ENCODE measurements at places on chromosomes 4 and X.
A peak's percentile ranks its signal among the peaks of the same experiment; 100 is the strongest.

GRCh38 chr4:88857588-88857987, 160.0 kb upstream of the NAP1L5 start:
- no peak for DNase-seq

GRCh38 chrX:5650904-5651303, 577.8 kb downstream of the NLGN4X start:
- no peak for DNase-seq

GRCh38 chr4:118765399-118765798, 70.5 kb downstream of the SEC24D start:
- peak; percentile 97 for DNase-seq

DNA sequence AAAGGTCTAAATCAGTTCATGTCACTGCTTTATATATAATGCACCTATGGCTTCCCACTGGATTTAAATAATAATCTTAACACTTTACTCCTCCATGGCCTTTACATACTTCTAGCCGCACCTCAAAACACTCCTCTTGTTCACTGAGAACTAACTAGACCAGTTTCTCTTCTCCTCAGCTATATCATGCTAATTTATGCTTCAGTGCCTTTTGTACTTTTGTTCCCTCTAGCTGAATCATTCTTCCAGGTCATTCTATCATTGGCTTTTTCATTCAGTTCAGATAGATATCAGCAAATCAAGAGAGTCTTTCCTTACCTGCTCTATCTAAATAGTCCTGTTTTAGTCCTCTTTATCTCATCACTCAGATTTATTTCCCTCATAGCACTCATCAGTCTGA, 64.2 kb downstream of the TET2 start:
- DNase-seq = no peak

DNA sequence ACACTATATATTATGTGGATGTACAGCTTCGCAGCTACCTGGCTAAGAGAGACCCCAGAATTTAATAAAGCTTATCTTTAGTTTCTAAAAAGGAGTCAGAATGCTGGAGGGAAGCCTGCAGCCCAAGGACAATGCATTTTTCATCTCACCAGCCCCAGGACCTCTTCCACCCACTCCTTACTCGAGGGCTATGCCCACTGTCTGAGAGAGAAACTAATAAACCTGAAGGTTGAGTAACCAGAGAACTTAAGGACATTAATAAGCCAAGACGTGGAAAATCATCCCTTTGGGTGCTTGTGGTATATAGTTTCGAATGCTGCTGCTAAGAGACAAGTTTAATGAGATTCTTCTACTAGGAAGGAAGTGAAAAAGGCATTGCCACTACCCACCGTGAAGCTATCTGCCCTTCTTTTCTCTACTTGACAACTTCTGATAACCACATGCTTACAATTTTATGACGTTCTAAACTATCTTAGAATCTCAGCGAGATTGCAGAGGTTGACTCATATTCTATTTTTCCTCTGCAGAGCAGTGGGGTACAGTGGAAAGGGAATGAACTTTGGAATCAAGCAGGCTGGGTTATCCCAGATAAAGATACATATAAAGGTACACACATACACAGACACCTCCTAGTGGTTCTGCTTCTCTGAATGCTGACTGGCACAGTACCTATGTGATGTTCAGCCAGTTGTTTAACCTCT, 3.3 kb downstream of the RELL1 start:
- no peak for DNase-seq

GRCh38 chr4:24497221-24497620, 87.1 kb downstream of the DHX15 start:
- peak; percentile 22 for DNase-seq

DNA sequence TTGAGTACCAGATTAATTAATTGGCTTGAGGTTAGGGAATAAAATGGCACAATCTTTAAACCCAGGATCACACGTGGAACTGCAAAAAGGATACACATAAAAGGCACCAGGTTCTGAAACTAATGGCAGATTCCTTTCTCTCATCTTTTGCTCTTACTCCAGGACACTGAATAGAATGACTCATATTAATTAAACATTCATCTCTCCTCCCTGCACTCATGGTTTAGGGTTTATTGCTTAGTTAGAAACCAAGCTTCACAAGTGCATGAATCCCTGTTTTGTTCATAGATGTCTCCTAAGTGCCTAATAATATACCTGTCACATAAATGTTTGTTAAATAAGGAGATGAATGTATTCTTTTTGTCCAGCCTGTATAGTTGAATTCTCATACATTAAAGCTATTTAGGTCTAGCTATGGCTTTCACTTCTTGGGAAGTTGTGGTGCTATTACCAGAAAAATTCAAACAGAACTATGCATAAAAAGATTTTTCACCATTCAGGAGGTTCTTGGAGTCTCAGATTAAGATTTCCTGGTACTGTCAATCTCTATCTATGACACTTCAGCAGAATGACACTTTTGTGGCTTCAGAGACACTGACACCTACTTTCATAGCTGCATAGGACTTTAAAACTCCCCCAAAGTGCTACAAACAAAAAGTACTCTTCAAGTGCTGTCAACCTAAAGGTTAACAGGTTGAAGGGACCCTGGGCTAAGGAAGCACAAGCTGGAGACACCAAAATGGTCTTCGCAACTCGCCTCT, 7.4 kb downstream of the CORIN start:
- DNase-seq = no peak

DNA sequence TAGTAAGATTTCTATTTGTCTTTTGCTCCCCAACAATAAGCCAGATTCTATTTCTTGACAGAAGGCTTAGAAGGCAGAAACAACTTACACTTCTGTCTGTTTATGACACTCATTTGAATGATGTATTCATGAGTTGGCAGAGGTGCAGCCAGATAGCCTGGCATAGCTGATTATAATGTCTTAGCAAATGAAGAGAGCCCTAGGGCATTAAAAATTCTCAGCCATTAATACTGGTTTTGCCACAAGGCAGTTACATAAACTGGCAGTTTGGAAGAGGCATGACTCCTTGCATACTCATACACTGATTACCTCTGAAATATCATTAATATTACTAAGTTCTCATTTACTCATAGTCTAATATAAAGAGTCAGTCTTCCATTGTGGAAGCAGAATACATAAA, 728.5 kb upstream of the NDST4 start:
- DNase-seq = no peak

DNA sequence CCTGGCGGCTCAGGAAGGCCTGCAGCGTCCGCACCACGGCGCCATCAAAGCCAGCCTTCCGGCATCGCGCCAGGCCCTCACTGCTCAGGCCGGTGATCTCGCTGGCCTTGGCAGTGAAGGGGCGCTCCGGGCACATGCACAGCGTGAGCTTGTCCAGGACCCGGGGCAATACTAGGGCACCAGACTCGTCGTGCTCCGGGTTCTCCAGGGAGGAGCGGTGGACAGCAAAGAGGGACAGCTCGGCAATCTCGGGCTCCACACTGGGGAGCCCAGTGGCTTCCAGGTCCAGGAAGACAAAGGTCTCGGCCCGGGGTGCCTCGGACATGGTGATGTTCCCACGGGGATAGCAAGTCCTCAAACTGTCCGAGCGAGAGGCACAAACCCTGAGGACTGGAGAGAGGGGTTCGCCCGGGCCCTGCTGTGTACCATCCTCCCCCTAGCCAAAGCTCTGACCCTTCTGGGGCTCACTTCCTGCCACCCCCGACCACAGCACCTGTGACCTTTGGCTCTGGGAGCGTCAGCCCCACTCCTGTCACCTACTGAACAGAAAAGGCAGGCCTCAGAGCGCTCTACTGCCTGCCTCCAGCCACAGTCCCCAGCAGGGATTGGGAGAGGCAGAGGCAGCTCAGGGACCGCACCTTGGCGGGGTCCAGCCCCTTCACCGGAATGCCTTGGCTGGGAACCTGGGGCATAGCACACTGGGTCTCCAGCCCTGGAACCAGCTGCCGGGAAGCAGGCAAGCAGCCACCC, 575 bp downstream of the TREX2 start:
- no peak for DNase-seq

DNA sequence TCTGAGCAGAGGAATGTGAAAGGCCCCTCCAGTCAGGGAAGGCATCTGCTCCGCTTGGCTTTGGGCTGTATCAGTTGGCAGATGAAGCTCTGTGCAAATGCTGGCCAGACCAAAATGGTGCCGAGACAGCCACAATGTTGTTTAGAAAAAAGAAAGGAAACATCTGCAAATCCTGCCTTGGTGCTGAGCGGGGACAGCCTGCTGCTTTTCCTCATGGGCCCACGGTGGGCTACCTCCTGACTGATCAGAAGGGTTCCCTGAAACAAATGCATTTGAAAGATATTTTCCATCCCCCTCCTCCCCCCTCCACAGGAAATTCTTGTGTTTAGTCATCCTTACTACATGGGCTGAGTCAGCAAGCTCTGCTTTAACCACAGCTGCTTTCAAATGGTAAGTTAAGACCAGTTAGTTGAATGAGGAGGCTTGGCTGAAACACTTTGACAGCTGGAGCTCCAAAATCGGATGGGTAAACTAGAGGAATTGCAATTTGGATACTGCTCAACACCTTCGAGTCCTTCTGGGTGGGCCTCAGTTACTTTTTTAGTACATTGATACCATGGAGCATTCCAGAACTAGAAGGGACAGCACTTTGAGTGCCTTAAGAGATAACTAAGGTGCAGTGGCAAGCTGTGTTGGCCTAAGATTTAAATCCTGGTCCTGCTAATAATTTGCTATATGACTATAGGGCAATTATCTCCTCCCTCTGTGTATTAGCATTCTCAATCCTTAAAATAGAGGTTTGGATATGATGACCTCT, 36.0 kb downstream of the PLAC1 start:
- DNase-seq = peak; percentile 83

- no peak for DNase-seq
Observed at GRCh38 chrX:71111141-71111843, at the start of gene IL2RG. IL2RG (minus strand) TSS chrX:71111577; CDS start chrX:71111539, 38 bp downstream.

GRCh38 chr4:963276-964225, 9.8 kb downstream of the DGKQ start:
- DNase-seq = no peak

- no peak for DNase-seq
Observed at GRCh38 chrX:78327370-78328086, at the start of gene CYSLTR1. CYSLTR1 (minus strand) TSS chrX:78327611; CDS start chrX:78273746, 53,865 bp downstream.

DNA sequence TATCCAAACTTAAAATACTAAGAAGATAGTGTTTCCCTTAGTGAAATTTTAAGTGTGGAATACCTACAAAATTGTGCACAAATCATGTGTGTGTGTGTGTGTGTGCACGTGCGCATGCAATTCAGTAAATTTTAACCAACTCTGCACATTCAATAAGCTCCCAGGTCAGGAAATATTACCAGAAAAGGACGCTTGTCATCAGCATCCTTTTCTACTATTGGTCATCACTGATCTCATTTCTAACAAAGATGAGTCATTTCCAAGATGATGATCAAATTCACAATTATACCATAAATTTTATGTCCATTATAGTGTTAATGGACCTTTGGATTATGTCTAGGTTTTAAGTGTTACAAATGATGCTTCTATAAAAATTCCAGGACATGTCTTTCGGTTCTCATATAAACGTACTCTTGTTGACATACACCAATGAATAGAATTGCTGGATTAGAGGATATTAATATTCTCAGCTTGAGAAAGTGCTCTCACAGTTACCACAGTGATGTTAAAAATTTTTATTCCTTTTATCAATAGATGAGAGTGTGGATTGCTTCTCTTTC, 560.9 kb upstream of the AGA start:
- DNase-seq = no peak

GRCh38 chr4:17665852-17666251, 51.4 kb downstream of the MED28 start:
- no peak for DNase-seq

- DNase-seq = no peak
Observed at GRCh38 chrX:65196758-65197360, 220.6 kb upstream of the ZC4H2 start.

DNA sequence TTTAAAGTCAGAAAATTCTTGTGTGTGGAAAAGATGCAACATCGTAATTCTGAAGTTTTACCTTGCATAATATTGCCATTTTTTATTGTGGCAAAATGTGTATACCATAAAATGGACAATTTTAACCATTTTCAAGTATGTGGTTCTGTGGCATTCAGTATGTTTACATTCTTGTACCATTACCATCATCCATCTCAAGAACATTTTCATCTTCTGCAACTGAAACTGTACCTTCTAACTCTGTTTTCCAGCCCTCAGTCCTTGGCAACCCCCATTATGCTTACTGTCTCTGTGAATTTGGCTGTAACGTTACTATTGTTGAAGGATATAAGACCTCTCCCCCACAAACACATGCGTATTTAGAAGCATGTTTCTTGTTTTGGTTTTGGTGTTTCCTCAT, 123.2 kb downstream of the BMPR1B start:
- no peak for DNase-seq

DNA sequence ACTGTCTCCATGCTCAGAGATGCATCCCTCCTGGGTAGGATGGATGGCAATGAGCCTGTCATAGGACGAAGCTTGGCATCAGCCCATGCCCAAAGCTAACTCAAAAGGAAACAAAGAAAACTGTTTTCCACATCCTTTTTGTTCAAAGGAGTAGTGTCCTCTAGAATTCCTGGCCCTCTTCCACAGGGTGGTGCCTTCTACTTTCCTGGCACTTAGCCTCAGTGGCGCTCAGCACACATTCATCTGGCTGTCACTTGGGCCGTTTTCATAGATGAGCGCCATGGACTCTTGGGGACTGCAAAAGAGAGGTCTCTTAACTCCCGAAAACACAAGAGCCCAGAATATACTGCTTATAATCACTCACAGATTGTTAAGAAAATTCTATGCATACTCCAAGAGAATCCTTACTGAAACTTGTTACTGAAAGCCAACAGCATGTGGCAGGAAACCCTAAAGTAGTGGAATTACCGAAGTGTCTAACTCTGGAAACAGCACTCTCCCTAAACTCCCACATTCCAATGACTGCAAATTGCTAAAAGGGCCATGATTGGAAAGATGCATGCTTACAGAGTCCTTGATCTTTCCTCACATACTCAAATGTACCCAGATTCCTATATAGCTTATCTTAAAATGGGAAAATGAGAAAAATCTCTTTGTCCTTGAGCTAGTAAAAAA, 110.0 kb downstream of the HS6ST2 start:
- DNase-seq = no peak

DNA sequence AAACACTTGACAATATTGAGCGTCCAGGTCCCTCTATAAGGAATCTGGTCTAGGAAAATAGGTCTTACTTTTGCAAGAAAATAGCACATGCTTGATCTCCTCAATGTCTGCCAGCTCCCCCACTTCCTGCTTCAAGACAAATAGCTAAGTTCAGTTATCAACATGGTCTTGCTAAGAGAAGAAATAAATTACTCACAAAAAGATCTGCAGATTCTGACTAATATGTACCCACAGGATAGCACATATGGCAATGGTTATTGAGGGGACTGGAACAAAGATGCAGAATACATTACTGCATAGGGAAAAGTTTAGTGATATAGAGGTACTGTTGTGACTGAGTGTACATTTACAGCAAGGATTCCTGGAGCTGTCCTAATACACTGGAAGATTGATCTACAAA, 457.5 kb upstream of the GRID2 start:
- DNase-seq = no peak

DNA sequence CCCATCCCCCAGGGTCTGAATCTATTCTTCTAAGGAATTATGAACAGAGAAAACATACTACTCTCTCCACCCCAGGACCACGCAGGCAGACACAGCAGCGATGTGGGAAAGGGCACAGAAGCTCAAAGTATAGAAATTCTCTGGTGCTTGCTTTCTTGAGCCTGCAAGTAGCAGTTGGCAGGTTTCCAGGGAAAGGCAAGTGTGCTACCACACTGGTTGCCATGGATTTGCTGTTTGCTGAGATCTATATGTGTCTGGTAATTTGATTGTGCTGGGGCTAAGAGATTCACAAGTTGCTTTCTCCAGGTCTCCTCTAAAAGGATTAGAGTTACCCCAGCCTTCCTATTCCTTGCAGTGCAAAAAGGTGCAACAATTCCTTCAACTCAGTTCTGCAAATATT, 83.1 kb downstream of the GUCY2F start:
- no peak for DNase-seq

GRCh38 chr4:172631832-172632231, 536.8 kb upstream of the GALNT7 start:
- no peak for DNase-seq
